Heart left ventricle (tissue), 16 donors: ENCODE measurements at places on chromosomes 4 and X.

DNA sequence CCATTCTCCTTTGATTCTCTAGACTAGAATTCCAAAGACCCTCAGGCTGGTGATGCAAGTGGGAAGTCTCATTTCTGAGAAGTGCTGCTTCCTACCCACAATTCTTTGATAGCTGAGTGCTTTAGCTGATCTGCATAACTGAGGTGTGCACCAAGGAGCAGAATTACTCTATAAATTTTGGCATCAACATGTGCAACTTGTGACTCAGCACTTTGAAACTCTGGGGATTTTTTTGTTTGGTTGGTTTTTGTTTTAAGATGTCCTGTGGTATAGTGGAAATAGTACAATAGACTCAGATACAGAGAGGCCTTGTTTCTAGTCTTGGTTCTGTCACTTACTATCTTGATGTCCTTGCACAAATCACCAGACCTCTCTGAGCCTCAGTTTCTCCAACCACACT is 148.4 kb downstream of the AR start:
- DNase-seq = no peak

GRCh38 chrX:139204898-139205667 is 325.5 kb upstream of the F9 start:
- no peak for DNase-seq

DNA sequence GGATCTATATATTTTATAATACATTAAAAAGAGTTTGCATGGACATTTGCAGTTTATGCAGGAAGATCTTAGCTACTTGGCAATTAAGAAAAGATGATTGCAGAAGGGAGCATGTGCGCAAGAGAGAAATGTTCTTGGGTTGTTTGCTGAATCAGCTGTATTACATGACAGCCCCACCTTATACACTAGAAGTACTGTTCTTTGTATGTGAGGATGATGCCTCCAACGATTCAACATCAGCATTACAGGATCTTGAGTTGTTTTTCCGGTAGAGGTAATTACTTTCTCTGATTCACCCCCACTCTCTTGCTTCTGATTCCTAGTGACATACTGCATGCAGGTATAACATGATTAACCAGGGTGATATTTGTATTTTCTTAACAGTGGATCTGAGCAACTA is 140.8 kb downstream of the PCDH7 start:
- DNase-seq = no peak

DNA sequence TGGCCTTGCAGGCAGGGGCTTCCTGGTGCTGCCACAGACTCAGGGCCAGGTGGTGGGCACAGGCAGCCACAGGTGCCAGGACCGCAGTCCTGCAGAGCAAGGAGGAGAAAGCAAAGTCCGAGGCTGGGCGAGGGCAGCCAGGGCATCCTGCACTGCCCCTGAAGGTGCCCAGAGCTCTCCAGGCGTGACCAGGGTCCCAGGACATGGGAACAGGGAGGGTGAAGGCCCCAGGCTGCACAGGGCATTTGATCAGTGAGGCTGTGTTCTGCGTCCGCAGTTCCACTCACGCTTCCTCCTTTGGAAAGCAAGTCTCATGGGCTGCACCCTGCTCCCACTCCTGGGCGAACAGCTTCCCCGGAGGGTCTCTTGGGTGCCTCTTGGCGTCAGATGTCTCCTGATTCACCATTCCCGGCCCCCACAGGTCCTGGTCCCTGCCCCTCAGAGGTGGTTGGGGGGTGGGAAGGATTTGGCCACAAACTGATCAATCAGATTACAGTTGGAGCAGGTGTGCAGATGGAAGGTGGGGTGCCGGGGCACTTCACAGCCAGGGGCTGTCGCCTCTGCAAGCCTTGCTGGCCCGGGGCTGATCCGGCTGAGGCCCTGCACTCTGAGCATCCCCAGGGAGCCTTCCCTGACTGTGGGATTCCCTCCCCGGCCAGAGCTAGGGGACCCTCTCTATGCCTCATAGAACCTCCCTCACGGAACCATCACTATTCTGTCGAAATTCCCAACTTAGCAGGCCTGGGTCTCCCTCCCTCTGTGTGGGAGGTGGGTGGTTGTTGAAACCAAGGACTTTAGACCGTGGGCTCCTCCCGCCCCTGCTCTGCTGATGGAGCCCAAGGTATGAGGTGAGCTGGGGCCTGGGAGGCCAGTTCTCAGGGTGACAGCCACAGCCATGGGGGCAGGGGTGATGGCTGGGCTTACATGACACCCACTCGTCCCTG is 3.3 kb downstream of the SH3TC1 start:
- no peak for DNase-seq

- no peak for DNase-seq
Observed at GRCh38 chr4:133618963-133619362, 469.9 kb downstream of the PCDH10 start.

- no peak for DNase-seq
Observed at GRCh38 chr4:92066485-92066884, 237.3 kb upstream of the GRID2 start.

GRCh38 chrX:150158554-150159332 is 204.4 kb upstream of the MAMLD1 start:
- DNase-seq = no peak

GRCh38 chrX:67648361-67648760 is 104.5 kb downstream of the AR start:
- DNase-seq = no peak

- DNase-seq = no peak
Observed at GRCh38 chrX:118346258-118347094, 570 bp downstream of the WDR44 start.
